ENCODE measurements at places on chromosomes 5 and 9. TPM values are rescaled to one million over a fixed set of nuclear protein-coding genes. Genes with fewer than 3 reads are reported as not detected.

Gene PPP2R2B
- not detected for total RNA-seq

Gene RETREG1
- total RNA-seq: 181 TPM

Gene SLC6A18
- not detected for total RNA-seq

Gene SLC4A9
- total RNA-seq: not detected

Measured in heart right ventricle (tissue), 16 donors.